Globus pallidus (tissue), 1 donor: ENCODE measurements at places on chromosomes 1 and 21.
A peak's percentile ranks its signal among the peaks of the same experiment; 100 is the strongest.

GRCh38 chr1:215889871-215890270 lies 322.8 kb downstream of the KCTD3 start:
- no peak for DNase-seq

DNA sequence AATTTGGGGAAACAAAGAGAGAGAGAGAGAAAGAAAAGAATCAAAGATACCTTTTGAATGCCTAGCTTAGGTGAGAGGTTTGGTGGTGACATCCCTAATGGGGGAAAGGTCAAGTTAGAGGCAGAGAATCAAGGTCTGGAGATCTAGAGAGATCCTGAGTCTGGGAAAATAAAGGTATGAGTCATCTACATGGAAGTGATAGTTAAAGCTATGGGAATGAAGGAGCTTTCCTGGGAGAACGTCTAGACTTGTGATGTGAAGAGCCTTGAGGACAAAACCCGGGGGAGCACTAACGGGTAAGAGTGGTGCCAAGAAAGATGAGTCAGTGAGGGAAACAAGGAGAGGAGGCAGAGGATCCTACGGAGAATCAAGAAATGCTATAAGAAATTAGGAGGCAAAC lies 110.8 kb upstream of the RUNX1 start:
- no peak for DNase-seq

GRCh38 chr1:222275729-222276465 lies 272.0 kb downstream of the HHIPL2 start:
- DNase-seq, result no peak

GRCh38 chr1:243507001-243507671 lies 251.3 kb downstream of the SDCCAG8 start:
- DNase-seq, result peak; percentile 66

DNA sequence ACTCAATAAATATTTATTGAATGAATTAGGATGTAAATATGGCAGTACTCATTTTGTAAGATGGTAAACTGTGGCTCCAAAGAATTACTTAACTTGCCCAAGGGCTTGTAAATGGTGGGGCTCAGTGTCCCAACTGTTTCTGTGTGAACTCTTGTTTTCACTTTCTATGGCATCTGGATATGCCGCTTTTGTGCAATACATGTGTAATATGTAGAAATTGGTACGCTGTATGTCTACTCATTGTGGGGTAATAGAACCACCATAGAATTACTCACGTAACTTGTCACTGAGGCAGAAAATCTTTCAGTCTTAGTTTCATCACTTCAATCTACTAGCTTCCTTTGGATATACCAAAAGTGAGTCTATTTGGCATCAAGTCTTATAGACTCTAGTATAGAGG lies 977 bp downstream of the PRPF3 start:
- no peak for DNase-seq
